AML-193 (cell line): ENCODE measurements at places on chromosomes 6 and 20.
A peak's percentile ranks its signal among the peaks of the same experiment; 100 is the strongest.

DNA sequence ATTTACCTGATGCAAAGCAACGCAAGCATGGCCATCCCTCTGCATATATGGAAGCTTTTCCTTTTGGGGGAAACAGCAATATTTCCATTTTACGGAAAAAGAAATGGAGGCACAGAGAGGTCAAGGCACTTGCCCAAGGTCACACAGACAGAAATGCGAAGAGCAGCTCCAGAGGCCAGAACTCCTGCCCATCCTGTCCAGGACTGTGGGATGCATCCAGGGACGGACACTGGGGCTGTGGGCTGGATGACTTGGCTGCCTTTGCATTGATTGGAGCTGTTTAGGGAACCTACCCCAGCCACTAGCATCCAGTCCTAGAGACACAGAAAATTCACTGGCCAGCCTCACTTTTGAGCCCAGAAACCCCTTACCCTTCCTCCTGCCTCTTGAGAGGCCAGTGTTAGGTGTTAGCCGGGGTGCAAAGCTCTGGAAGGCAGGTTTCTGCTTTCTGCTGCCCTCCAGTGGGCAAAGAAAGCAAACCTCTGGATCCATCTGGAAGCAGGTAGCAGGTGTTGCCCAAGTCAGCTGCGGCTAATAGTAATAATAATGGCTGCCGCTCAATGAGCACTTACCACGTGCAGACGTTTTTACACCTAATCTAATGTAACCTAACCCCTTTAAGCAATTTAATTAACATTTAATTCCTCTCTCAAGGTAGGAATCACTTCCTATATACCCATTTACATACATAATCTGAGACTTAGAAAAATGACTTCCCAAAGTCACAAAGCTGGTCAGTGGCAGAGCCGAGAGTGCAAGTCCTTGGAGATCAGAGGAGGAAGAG lies 31.7 kb upstream of the CCN5 start:
- peak; percentile 65 for DNase-seq

- DNase-seq, result no peak
Measured at GRCh38 chr6:33926451-33926850, 122.6 kb upstream of the MLN start.

- no peak for DNase-seq
Measured at GRCh38 chr6:89385156-89385667, 26.9 kb downstream of the RRAGD start.

- no peak for DNase-seq
Measured at GRCh38 chr6:70124882-70125545, 177.9 kb downstream of the COL9A1 start.

- DNase-seq, result no peak
Measured at GRCh38 chr6:323730-324088, 31.4 kb downstream of the DUSP22 start.

- DNase-seq, result no peak
Measured at GRCh38 chr6:117513778-117514365, 31.4 kb downstream of the DCBLD1 start.

- DNase-seq, result no peak
Measured at GRCh38 chr6:156795825-156796224, 18.6 kb downstream of the ARID1B start.

GRCh38 chr20:39717936-39718335 lies 755.8 kb downstream of the DHX35 start:
- DNase-seq, result no peak

GRCh38 chr6:42264162-42264851 lies 46.6 kb upstream of the MRPS10 start:
- no peak for DNase-seq

- peak; percentile 19 for DNase-seq
Measured at GRCh38 chr20:16476032-16476431, 97.2 kb downstream of the KIF16B start.

GRCh38 chr6:41535766-41536165 lies 10.4 kb upstream of the FOXP4 start:
- no peak for DNase-seq

GRCh38 chr6:72639920-72640614 lies 18.2 kb downstream of the KCNQ5 start:
- DNase-seq, result no peak

DNA sequence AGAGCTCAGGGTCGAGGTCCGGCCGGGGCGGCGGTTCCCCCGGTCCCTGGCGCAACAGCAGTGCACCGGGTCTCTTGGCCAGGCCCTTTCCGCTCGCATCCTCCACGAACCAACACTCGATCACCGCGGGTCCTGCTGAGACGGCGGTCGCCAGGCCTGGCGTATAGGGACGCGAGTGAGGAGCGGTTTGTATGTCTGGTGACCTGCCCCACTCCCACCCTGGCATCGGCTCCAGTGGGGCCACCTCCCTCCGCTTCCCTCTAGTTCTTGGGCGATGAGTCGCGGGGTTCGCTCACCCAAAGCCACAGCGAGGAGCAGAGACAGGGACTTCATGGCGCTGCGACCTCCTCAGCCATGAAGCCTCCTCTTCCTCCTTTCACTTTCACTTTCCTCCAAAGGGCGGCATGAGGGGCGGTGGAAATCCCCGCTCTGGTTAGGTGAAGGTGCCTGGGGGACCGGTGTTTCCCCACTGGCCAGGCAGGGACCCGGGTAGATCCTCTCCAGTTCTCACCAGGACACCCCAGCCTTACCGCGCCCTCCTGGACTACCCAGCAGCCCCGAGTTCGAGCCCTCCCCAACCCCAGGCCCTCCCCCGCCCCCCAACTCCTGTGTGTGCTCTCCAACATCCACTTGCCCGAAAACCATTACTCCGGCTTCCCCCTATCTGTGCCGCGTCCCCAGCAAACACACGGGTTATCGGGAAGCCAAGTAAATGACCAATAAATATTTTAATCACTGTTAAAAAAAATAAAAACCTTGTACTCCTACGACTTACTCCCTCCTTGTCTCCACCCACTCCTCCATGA lies at the start of gene TAPBP:
Gene TAPBP, minus strand, starts transcription at position 370 of the 806 bp plus-strand sequence. Its CDS starts 37 bp downstream, at position 333.
- peak; percentile 46 for DNase-seq

DNA sequence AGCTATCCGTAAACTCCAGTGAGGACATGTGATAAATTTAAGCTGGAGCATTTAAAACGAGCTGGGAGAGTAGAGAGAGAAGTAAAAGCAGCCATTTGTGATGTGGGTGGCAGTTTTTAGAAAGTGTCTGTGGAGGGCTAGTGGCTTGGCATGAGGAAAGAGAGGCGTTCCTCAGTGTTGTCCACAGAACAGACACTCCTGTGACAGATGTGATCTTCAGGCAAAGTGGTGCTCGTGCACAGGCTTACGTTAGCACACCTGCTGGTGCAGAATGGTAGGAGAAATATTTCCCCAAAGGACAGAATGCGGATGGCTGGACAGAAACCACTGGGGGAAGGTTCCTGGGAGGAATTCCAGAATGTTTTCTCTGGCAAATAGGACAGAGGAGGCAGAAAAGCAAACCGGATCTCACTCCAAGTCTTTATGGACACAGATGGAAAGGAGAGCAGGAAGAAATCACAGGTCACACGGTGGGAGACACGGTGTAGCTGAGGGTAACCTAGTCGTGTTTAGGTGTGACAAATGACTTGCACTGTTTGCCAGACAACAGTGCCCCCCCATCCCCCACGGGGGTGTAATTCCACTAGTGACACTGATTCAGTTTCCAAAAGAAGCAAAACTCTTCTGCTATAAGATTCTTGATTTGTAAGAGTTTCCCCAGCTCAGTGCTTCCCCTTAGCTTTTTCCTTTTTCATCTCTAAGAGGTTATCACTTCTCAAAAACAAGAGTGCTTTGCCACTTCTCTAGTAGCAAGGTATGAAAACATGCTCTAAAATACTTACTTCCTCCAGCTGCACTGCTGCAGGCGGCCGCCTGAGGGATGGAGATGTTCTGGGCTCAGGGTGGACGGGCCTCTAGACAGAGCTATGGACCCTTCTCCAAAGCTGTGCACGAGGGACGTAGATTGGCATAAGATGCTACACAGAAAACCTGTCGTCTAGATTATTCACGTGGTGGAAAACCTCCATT lies 293.2 kb downstream of the QKI start:
- no peak for DNase-seq

- no peak for DNase-seq
Measured at GRCh38 chr20:52975803-52976531, 3.8 kb downstream of the TSHZ2 start.

- no peak for DNase-seq
Measured at GRCh38 chr6:121619987-121620740, 184.7 kb downstream of the GJA1 start.

- DNase-seq, result no peak
Measured at GRCh38 chr6:157748839-157749571, 74.0 kb upstream of the SNX9 start.

DNA sequence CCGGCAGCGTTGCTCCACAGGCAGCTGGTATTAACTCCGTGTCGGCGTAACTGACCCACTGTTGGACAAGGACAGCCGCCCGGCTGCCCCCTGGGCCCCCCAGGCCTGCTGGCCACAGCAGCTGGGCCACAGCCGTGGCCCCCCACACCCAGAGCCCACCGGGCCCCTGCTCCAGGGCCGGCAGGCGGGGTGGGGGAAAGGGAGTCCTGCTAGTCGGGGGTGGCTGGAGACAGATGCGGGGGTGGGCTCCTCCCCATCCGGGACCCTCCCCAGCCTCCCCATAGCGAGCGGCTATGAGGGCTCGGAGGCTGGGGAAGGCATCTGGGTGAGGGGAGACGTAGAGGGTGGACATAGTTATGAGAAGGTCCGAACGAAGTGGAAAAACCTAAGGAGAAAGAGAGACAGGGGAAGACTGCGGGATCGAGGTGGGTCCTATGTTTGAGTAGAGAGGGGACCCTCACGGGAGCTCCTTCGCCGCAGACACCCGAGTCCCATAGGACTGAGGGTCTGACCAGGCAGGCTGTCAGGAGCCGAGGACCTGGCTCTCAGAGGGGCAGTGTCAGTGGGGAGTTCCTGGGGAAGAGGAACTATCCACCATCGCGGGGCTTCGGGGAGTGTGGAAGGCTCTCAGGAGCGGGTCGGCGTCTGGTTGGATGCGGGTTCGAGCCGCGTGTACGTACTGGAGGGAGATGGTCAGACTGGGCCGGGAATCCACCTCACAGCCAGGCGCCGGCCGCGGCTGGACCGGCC lies 511 bp downstream of the VARS1 start:
- DNase-seq, result no peak
